ENCODE measurements at places on chromosomes 5 and 9. TPM values are rescaled to one million over a fixed set of nuclear protein-coding genes. Genes with fewer than 3 reads are reported as not detected.

DNA sequence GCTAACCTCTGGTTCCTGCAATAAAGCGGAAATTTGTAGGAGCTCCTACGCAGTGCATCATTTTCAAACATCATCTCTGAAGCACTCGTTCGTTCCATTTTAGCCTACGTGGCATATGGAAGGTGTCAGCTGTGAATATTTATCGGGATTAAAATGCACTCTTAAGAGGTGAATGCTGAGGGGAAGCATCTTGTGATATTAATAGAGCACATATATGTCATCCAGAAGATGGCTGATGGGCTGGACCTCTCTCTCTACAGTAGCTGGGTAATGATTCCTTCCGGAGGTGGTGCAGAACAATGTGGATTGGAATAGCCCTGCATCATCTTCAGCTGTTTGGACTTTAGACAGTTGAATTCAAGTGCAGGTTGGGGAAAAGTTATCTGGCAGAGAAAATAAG lies 478.7 kb downstream of the DMAC1 start:
- no peak for DNase-seq

- DNase-seq: no peak
Observed at GRCh38 chr5:174234388-174234787, 188.9 kb downstream of the NSG2 start.

- no peak for DNase-seq
Observed at GRCh38 chr5:113264046-113264445, 170.7 kb downstream of the TSSK1B start.

DNA sequence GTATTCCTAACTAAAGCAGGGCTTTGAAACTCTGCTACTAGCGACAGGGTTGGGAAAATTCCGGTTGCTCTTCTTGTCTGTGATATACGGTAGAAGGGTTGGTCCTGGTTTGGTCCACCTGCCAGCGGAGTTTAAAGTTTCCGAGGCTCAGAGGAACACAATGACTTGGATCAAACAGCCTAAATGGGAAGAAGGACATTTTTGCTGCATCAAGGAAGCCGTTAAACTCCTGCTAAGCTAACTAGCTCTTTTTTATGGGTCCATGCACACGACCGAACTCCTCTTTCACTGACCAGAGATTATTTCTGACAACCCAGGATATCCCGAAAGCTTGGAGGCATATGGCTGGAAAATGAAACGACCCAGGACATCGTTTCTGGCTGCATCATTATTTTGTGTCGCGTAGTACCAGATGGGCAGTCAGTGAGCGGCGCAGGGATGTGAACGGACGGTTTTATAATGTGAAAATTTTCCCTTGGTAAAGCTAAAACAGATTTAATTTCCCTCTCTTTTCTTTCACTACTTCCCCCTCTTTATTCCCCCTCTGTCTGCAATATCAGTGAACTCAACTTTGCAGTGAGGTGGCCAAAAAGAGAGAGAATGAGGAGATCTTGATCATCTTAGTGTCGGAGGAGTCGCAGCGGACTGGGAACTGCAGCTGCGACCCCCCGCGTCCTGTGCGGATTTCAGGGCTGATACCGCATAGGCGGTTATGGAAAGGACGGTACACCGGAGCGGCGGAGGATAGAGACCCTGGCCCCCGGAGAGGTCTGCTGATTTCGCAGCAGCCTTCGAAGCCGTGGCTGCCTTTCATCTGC lies at the start of gene LURAP1L:
LURAP1L (plus strand) TSS at position 160 of the 818 bp plus-strand sequence. CDS start 696 bp downstream, outside the sequence.
- DNase-seq: peak; percentile 79

- no peak for DNase-seq
Observed at GRCh38 chr9:20701060-20701459, 17.0 kb downstream of the FOCAD start.

DNA sequence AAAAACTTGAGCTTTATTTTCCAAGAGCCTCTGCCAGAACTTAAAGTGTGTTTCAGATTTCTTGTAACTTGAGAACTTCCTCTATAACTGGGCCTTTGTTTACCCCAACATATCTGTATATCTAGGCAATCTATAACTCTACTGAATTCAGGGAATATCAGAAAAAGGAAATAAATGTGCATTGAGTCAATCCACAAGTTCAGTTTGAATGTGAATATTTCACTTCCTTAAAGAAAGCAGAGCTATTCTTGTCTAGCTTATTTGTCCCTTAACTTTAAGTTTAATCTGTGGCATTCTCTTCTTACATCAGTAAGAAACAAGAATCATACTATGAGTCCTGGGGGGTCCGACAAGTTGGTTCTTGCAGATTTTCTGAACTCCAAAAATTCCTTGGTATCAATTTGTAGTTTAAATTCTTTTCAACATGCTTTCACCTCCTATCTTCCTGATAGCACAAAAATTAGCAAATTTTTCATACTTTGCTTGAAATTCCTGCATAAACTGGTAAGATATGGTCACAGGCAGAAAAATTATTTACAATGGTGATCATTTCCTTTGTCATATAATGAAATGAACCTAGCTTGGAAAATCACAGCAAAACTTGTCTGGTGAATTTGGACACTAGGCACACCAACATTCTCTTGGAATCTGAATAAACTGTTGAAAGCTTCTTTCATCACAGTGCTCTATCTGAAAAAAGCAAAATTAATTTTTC lies 19.8 kb upstream of the ITGA1 start:
- DNase-seq: no peak

GRCh38 chr5:117411701-117412100 lies 837.1 kb upstream of the SEMA6A start:
- no peak for DNase-seq

DNA sequence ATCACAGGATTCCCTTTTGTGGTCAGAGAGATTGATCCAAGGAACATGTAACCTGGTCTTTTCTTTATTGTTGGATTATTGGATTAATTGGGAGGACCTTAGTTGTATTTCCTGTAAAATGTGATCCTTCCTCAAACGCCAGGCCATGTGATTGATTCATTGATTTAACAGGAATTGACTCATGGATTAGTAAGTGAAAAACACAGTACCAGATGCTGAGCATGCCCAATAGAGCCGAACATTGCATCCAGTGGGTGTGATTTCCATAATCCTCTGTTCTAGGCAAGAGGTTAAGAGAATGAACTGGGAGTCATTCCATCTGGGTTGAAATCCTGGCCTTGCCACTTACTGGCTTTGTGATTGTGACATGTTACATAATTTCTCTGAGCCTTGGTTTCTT lies 522.3 kb downstream of the MAT2B start:
- no peak for DNase-seq

DNA sequence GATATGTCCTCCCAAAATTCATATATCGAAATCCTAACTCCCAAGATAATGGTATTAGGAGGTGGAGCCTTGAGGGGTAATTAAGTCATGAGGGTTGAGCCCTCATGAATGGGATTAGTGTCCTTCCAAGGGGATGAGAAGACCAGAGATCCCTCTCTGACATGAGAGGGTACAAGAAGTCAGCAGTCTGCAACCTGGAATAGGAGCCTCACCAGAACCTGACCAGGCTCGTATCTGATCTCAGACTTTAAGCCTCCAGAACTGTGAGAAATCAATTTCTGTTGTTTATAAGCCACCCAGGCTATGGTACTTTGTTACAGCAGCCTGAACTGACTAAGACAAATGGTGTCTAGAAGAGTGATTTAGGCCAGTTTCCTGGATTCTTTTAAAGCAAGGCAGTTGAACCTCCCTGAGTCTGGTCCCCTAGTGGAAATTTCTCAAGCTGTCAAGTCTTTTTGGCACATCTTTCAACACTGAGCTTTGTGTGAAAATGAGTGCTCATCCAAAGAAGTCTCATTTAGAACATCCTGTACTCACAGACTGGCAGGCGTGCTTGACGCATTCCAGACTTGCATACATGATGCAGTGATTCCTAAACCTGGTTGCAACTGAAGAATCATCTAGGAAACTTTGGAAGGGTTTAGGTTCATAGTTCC lies 254.8 kb upstream of the PPP1R2B start:
- DNase-seq: no peak

DNA sequence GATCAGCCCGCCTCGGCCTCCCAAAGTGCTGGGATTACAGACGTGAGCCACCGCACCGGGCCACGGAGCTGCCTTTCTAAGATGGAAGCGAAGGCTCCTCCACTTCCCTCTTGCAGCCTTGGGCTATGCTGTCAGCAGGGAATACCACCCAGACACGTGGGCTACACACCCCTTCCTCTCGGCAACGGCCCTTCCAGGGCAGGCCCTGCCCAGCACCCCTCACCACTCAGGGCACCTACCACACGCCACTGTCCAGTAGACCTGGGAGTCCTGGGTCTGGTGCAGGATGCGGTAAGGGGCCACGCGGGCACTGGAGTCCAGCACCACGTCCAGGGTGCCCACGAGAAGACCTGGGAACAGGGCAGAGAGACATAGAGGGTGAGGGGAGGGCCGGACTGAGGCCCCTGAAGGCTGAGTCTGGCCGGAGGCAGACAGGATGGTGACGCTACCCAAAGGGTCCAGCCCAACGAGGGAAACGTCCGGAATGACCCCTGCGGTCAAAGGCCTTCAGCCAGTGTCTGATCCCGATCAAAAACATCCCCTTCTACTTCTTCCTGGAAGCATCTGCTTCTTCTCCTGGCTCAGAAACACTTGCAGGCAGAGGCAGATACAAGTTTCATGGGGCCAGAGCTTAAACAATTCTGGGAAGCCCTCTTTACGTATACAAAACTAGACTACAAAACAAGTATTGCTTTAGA lies 3.1 kb downstream of the TBC1D9B start:
- no peak for DNase-seq

DNA sequence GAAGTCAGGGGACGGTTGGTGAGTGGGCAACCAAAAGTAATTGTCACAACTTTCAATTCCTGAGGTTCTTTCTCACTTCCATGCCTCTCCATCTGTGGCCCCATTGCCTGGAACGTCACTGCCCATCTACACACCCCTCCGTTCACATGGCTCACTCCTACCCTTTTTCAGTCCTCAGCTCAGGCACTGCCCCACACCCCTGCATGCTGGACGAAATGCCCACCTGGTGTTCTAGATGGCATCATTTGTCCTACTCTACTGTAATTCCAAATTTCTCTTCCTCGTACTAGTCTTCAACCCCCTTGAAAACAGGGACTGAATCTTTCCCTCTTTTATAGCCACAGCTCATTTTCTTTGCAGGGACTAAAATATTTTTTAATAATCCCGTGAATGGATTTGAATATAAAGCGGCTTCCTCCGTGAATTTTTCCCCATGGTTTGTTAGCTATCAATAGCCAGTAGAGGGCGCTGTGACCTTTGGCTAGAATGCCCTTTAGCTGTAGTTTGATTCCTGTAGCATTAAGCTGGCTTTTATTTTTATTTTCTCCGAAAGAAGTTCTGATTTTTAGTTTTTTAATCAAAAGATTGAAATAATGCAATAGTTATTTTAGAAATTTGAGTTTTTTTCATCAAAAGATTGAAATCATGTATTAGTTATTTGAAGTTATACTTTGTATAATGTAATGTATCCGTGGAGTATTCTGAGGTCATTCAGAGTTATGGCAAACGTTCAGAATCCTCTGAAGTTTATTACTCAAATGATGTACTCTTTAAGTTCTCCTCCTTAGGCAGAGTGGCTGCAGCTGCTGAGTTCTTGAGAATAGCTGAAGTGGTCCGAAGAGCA lies 232.1 kb downstream of the SH3GL2 start:
- peak; percentile 79 for DNase-seq

GRCh38 chr9:35869621-35870216 lies 482 bp downstream of the OR13J1 start:
- DNase-seq: no peak

GRCh38 chr5:997001-997474 lies 11.6 kb upstream of the NKD2 start:
- DNase-seq: no peak

- DNase-seq: no peak
Observed at GRCh38 chr9:136241542-136241941, 4.1 kb downstream of the QSOX2 start.

DNA sequence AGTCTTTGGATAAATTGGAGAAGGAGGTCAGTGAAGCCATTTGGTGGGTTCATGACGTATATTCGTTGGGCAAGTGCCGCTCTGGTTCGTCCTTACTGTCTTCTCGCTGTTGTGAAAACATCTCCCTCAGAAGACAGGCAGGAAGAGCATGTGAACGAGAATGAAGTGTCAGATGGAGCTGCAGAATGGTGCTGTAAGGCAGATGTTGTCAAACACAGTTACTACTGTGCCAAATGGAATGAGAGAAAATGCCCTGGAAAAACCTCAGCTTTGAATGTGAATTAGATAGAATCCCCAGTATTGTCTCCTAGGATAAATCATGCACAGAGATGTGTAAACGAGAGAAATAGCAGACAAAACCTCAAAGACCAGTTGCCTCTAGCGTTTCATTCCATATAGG lies 121.5 kb downstream of the CAMK4 start:
- no peak for DNase-seq

GRCh38 chr9:18825656-18826170 lies 207.3 kb downstream of the SAXO1 start:
- no peak for DNase-seq

NUTM2G gene
- 1.1 TPM for polyA plus RNA-seq

DRD1 gene
- polyA plus RNA-seq: not detected

ZNF462 gene
- 37.9 TPM for polyA plus RNA-seq

BHMT2 gene
- polyA plus RNA-seq: 49.9 TPM

TUSC1 gene
- 14.9 TPM for polyA plus RNA-seq

PCDHB3 gene
- 2.3 TPM for polyA plus RNA-seq

FAM240B gene
- polyA plus RNA-seq: not detected

UBE2B gene
- 128 TPM for polyA plus RNA-seq

IFNA13 gene
- not detected for polyA plus RNA-seq

Measured in left kidney (tissue), 8 donors.